ENCODE measurements at places on chromosomes 12 and 14.

GRCh38 chr12:49796606-49797448 is 31.4 kb downstream of the NCKAP5L start:
- no peak overlapping the region for H3K4me3 ChIP-seq
- H3K4me1 ChIP-seq = no peaks in the 10 kb centered on the region
- no peak for DNase-seq
- no peaks in the 10 kb centered on the region for H3K27me3 ChIP-seq
- H3K27ac ChIP-seq = no peak overlapping the region
- H3K36me3 ChIP-seq = peaks cover 74% of the 10 kb centered on the region

GRCh38 chr14:23386999-23387398 is 10.2 kb downstream of the CMTM5 start:
- no peaks in the 10 kb centered on the region for H3K27me3 ChIP-seq
- no peak overlapping the region for H3K27ac ChIP-seq
- no peak for DNase-seq
- H3K4me1 ChIP-seq = no peaks in the 10 kb centered on the region
- H3K36me3 ChIP-seq = no peaks in the 10 kb centered on the region
- no peak overlapping the region for H3K4me3 ChIP-seq

- DNase-seq = no peak
- H3K27ac ChIP-seq = no peak overlapping the region
- no peak overlapping the region for H3K4me3 ChIP-seq
- no peaks in the 10 kb centered on the region for H3K27me3 ChIP-seq
Measured at GRCh38 chr12:119249383-119250155, 70.8 kb downstream of the HSPB8 start.

- no peak overlapping the region for H3K4me3 ChIP-seq
- H3K36me3 ChIP-seq = no peaks in the 10 kb centered on the region
- H3K27ac ChIP-seq = no peak overlapping the region
- no peaks in the 10 kb centered on the region for H3K27me3 ChIP-seq
Measured at GRCh38 chr14:75514673-75515628, 7.3 kb upstream of the BATF start.

DNA sequence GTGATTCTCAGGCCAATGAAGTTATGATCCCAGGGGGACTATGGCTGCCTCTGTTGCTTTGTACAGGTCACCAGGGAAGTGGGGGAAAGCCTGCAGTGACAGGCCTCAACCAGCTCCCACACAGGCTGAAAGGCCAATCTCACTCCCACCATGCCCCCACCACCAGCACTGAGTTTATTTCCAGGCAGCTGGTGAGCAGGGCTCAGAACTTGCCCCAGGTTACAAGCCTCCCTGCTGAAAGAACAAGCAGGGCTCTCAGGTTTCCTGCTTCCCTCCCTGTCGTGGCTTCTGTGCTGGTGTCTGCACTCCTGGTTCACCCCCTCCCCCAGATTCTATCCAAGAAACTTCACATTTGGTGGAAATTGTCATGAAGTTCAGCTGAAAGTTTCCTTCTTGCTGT is 260.3 kb downstream of the CCDC59 start:
- no peaks in the 10 kb centered on the region for H3K27me3 ChIP-seq
- H3K4me3 ChIP-seq = no peak overlapping the region
- H3K27ac ChIP-seq = no peak overlapping the region
- DNase-seq = no peak
- peaks cover 4% of the 10 kb centered on the region for H3K4me1 ChIP-seq
- H3K36me3 ChIP-seq = no peaks in the 10 kb centered on the region

DNA sequence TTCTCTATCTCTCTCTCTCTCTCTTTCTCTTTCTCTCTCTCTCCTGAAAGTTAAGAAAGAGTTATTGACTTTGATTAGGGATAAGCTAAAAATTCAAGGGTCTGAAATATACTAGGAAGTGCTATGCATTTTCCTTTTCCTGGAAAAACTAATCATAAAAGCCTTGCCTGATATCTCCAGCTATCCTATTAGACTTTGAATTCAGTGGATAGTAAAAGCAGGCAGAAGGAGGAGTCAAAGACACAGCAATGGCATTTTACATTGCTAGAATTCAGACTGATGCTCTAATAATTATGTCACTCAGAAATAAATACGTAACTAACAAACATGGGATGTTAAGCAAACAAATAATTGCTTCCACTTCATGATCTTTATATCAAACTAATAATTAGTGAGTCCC is 272.0 kb downstream of the SSPN start:
- H3K27ac ChIP-seq = no peak overlapping the region
- no peaks in the 10 kb centered on the region for H3K4me1 ChIP-seq
- no peak for DNase-seq
- no peak overlapping the region for H3K4me3 ChIP-seq
- H3K27me3 ChIP-seq = no peaks in the 10 kb centered on the region

Data from trophoblast cell (in vitro differentiated cells and primary cell).